COR-L47 (cell line): ENCODE measurements at places on chromosomes 2 and 18.

DNA sequence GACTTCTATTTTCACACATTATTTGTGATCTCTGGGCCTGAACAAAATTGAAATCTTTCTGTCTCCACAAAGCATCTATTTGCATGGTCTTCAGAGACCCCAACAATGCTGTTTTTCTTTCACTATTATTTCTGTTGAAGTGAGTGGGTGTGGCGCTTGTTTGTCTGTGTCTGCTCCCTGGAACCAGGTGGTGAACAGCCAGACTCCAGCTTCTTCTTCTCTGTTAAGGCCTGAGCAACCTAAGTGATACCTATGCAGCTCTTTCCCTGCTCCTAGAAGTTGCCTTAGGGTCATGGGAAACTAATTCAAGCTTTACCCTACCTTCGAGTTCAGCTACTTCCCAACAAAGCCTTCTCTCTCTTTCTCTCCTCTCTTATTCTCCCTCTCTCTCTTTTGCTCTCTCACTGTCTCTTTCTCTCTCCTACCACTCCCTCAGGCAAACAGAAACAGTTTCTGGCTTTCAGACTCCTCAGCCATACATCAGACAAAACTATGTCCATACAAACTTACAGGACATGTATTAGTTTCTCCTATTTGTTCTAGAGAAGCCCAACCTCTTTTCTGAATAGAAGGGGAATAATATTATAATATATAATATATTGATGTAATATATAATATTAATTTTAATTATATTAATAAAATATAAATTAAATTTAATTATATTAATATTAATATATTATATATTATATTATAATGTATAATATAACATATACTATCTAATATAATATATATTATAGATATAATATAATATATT, 552.5 kb downstream of the DSC3 start:
- DNase-seq, result no peak

DNA sequence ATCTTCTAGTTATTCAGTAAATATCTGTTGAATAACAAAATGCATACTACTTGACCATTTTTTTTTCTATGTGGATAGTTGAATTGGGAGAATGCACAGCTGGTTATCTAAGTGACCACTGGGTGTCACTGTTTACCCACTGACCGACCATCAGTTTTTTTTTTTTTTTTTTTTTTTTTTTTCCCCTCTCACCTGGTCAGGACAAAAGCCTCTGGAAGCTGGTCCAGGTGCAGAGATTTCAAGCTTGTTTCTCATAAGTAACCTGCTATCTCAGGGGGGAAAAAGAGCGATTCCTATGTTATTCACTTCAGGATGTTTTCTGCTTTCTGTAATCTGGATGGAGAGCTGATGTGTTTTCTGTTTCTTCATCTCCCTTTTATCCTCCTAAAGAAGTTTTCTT, 256.0 kb downstream of the DCDC2C start:
- DNase-seq, result peak; percentile 81

GRCh38 chr2:95273566-95274290, 521 bp upstream of the PROM2 start:
- DNase-seq, result no peak

- DNase-seq, result no peak
These were observed 32.4 kb upstream of the SNED1 start for GRCh38 chr2:240965905-240966456.

DNA sequence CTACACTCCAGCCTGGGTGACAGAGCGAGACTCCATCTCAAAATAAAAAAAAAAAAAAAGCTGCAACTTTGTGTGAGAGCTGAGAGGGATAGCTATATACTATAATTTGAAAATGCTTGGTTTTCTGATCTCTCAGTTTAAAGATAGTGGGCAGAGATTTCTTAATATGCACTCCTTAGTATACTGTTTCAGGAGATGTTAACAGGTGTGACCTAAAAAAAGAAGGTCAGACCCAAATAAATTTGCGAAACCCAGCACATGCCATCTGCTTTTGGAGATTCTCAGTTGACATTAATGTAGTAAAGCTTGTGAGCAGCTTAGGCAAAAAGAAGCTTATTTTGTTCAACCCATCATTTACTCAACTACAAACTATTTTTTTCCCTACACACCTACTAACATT, 37.4 kb downstream of the ZC3H6 start:
- no peak for DNase-seq

DNA sequence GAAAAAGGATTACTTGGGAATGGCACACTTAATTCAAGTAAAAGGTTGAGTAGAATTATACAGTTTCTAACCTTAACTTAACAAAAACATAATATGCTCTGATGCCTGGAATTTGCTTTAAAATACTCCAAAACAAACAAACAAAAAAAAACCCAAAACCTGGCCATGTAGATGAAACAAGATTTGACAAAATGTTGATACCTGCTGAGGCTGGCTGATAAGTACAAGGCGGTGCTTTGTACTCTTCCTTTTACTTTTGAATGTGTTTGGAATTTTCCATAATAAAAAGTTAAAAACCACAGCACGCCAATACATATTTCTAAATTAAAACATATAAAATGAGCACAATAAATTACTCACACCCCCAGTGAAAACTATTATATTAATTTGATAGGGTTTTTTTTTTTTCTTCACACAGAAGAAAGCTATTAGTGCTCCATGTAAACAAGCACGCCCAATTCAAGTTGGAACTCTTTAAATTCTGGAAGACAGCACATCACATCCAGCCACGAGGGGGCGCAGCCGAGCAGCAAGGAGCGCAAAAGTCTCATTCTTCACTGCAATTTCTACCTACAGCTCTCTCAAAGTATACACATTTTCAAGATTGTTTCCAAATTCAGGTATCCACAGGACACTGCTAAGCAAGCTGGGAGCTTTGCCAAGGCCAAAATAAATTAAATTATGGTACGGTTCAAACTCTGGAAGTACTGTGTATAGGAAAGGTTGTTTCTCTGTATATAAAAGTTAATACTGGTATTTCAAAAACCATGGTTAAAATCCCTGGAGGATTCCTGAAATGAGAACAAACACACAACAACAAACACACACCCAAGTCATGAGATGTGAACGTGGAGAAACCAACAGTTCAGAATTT, 7.5 kb downstream of the SERTAD2 start:
- peak; percentile 73 for DNase-seq

DNA sequence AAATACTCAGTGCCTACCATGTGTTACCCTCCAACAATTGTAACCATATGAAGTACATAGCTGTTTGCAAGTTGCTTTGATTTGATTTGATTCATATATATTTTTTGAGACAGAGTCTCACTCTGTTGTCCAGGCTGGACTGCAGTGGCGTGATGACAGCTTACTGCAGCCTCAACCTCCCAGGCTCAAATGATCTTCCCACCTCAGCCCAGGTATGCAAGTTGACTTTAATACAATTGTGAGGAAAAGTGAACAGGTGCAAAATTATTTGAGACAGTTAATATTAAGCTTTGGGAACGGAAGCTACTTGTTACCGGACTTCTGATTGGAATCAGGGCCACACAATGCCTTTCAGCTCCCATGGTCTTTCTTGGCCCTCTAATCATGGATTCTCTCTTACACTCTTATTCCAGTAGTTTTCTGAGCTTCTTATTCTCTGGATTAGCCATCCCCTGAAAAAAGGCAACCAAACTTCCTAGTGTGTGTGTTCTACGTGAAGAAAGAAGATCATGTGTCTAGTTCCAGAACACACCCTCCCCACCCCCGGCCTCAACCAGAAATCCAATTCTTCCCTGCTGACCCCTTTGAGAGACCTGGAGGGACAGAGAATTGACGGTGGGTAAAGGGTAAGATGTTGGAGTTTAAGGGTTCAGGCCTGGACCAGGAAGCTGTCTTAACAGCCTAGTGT, 1.1 kb upstream of the RPL37A start:
- no peak for DNase-seq

DNA sequence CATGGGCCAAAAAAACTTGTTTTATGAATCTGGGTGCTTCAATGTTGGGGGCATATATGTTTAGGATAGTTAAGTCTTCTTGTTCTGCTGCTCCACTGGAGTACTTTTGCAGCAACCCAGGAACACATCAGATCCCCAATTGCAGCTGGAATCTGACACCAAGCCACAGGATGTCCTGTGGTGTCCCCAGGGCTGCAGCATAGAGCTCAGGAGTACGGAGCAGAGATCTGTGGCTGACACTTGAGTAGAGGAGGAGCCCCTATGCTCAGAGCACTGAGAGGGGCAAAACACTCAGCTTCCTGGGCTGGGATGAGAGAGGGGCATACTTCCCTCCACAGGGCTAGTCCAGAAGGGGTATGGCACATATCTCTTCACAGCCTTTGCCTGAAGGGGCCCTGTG, 138.9 kb upstream of the ERBB4 start:
- DNase-seq, result no peak

DNA sequence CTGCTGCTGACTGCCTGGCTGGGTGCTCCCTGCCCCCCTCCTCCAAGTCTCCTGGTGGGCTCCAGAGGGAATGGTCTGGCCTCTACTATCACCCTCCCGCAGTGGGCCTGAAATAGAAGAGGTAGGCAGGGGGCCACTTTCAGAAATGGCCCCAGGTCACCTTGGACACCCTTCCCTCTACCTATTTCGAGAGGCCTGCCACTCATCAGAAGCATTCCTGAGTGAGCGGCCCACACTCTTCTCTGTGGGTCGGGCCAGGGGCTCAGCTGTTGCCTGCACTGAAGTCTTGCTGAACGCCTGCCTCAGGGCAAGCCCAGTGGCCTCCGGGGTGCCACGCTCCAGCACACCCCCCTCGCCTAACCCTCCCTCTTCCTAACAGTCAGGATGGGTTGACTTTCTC, 124.9 kb downstream of the TNS1 start:
- DNase-seq, result no peak

DNA sequence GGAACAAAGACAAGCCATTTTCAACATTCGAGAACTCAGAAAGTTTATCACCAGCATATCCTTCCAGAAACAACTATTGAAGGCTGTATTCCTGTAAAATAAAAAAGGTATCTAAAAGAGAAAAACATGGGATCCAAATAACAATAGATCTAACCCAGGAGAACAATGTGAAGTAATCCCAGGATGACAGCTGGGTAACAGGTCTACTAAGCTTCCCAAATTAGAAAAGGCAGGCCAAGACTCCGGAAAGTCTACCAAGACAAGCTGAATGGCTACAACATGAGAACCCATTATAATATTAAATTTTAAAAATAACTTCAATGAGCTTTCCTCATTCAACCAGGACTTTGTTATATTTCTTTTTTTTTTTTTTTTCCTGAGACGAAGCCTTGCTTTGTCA, 6.5 kb downstream of the PIAS2 start:
- DNase-seq, result no peak

- DNase-seq, result no peak
These were observed 289.3 kb downstream of the FSIP2 start for GRCh38 chr2:186027922-186028321.

DNA sequence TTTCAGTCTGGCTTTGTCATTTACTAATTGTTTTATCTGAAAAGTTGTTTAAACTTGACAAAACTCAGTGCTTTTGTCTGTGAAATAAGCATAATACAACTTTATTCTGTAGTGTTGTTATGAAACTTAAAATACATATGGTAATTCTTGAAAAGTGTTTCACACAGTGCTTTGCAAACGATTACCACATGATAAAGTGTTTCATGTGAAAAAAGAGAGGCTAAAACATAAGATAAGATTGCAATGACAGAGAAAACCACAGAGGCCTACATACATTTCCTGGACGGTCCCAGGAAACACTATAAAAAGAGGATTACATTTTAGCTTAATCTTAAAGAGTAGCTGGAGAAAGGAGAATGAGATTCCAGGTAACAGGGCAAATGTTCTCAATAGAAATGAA, 1934.6 kb upstream of the LRRTM1 start:
- no peak for DNase-seq

DNA sequence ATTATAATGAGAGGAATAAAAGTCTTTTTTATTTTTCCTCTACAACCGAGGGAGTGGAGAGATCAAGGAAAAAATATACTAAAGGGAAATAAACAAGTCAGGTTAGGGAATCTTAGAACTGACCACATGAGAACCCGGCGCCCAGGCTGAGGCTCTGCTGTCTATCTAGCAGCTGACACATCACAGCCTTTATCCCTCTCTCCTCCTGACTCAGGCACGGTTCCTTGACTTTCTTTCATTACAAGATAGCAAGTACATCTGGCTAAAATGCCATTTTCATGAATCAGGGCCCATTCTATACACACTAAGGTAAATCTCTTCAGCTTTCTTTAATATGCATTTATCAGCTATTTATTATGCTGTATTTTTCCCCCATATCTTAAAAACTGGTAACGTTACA, 296.0 kb downstream of the TMX3 start:
- no peak for DNase-seq

DNA sequence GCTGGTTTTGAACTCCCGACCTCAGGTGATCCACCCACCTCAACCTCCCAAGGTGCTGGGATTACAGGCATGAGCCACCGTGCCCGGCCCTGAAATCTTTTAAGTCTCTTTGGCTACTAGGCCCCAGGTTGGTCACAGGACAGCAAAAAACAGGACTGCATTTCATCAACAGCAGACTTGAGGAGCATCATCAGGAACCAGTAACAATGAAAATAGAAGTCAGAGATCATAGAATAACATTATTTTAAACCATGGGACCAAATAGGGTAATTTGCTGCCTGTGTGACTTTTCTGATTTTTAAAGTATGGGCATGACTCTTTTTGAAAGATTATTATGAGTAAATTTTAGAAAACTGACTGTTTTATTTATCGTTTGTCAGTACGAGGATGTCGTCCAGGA, 24.8 kb downstream of the PPP1CB start:
- DNase-seq, result no peak

- no peak for DNase-seq
These were observed 110.6 kb upstream of the DLX2 start for GRCh38 chr2:172213116-172213860.

GRCh38 chr2:102251042-102251848, 60.1 kb upstream of the IL1RL1 start:
- no peak for DNase-seq

DNA sequence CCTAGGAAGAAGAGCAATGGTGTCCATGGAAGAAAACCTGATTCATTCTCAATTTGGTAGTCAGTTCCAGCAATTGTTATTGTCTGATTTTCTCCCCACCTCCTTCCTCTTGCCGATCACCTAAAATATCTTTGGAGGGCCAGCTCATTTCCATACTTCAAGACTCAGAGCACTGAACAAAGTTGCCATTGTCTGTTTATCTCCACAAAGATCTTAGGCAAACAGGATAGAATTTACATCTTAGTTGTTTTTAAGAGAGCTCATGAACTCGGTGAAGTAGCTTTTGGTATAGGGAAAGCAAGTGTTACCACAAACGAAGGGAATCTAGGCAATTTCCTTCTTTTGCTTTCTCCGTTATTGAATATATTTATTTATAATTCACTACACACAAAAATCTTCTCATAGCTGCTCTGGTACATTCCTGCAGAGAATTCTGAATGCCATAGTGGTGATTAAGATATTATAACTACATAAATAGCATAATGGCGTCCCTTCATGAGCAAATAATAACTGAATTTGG, 41.5 kb upstream of the CHST9 start:
- DNase-seq, result no peak

- no peak for DNase-seq
These were observed 91.0 kb downstream of the TMEM247 start for GRCh38 chr2:46570396-46570795.

DNA sequence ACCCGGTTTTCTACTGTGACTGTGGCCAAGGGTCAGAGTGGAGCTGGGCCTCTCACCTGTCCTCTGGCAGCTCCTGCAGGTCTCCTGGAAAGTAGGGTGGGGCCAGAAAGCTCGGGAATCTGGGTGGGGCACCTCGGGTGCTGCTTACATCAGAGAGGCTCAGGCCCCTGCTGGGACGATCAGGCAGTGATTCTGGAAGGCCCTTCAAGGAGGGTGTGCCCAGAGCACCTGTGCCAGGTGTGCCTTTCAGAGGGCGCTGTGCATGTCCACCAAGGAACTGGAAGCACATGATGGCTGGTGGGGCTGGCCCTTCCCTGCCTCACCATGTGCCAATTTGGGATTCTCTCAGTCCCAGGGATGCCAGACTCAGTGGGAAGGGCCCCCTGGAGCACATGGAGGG, 44.0 kb downstream of the ATP6V1C2 start:
- no peak for DNase-seq
